ENCODE measurements at places on chromosomes 3 and 15.

DNA sequence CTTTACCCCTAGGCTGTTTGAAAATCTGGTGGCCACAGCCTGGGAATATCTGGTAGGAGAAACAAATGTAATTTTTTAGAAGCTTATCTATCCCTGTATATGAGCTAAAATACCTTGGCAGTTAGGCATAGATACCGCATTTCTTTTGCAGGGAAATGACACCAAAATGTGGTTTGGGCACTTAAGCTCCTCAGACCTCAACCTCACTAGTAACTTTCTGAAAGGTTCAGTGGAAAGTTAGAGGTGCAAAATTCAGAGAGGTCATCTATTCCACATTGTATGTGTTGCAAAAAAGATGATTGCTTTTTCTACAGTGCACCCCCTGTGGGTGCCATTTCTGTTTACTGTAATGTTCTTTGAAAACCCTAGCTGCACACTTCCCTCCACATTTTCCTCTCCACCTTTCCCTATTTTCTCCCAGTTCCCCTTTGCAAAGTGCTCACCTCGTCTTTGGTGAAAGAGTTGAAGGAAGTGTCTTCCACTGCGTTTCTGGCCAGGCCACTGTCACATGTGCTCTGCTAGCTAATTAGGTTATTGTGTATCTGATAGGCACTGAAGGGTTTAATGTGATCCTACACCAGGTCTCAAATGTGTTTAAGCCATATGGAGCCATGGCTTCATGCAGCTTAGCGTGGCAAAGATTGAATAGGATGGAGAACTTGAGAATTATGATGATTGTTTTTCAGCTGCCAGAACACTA is 1.3 kb downstream of the SACM1L start:
- DNase-seq = peak; percentile 30

- DNase-seq = no peak
These were observed 345.7 kb upstream of the SATB1 start for GRCh38 chr3:18770800-18771199.

DNA sequence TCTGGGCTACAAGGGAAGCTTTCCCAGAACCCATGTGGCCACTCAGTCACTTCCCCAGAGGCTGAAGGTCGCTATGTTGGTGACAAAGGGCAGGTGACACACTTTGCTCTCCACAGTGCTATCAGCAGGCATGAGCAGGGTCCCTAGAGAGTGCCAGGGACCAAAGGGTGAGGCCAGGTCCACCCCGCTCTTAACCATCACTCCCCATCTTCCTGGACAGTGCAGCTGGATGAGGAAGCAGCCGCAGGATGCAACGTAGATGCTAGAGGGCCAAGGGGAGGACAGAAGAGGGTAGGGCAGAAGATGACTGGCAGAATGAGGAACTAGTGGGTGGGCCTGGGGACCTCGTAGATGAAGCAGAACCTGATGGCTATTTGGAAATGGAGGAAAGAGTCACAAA is 13.6 kb upstream of the LTF start:
- DNase-seq = no peak

DNA sequence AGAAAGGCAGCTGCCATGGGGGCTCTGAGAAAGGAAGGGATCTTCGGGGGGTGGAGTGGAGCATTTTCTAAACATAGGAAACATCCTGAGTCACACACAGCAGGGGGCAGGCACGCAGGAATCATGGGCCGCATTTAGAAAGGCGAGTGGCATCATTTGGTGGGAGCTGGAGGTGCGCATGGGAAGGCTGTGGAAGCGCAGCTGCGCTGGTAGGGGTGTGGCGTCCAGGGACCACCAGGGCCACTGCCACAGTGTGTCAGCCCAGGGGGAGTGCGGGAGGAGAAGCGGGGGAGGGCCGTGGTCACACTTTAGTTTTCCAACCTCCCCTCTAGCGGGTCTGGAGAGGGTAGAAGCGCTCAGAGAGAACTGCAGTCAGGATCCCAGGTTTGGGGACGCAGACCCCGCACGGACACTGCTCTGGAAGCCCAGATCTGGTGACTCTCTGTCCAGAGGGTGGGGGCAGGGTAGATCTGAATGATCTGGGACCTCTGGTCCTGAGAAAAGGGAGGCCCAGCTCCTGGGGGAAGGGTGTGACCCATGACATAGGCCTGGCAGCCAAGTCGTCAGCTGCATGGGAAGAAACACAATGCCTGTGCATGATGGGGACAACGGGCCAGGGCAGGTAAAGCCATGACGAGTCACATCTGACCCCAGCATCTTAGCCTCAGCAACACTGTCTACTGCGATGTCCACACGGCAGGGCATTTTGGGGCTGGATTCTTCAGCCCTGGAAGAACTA is 88.0 kb upstream of the IQSEC1 start:
- DNase-seq = no peak

- no peak for DNase-seq
These were observed 22.4 kb upstream of the RGMA start for GRCh38 chr15:93111451-93111850.

- DNase-seq = peak; percentile 81
These were observed 481 bp downstream of the MASP1 start for GRCh38 chr3:187291001-187291511.

DNA sequence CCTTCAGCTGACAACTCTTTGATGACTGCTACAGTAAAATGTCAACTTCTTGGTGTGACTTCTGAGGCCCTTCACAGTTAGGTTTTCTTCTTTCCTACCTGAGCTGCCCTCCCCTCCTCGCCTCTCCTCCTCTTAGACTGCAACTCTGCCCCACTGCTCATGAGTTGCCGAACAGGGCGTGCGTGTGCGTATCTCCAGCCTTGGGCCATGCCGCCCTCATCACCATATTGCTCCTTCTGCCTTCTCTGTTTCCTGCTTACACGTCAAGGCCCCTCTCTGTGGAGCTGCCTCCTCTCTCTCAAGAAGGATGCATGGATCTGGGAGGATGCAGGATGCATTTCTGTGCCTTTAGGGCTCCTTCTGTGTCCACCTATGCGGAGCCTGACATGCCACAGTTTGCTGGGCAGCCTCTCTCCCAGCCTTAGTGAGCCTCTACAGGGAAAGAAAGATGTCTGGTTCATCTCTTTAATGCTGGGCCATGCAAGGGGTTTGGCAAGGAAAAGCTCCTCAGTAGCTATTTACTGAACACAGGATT is 205.9 kb downstream of the RPLP1 start:
- no peak for DNase-seq

- no peak for DNase-seq
These were observed 229.8 kb downstream of the TBL1XR1 start for GRCh38 chr3:176967522-176967921.

DNA sequence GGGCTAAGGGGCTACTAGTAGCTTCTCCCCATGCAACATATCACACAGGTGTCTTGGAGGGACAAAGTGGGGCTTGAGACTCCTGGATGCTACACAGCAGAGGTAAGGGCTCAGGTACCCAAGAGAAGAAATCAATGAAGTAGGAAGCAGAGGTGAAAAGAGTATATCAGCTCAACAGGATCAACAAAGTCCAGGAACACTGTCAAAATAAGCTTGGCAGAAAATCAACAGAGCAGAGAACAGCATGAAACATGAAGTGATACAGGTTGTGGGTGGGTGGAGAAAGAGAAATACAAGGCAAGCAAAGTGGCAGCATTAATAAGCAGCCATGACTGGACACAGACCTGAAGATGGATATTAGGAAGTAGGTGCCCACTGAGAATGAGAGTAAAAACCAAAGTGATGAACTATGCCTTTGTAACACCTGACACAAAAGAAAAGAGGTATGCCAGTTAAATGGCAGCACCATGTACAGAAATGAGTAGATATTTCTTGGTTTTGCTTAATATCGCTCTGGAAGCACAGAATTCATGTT is 637.4 kb downstream of the FHIT start:
- no peak for DNase-seq

DNA sequence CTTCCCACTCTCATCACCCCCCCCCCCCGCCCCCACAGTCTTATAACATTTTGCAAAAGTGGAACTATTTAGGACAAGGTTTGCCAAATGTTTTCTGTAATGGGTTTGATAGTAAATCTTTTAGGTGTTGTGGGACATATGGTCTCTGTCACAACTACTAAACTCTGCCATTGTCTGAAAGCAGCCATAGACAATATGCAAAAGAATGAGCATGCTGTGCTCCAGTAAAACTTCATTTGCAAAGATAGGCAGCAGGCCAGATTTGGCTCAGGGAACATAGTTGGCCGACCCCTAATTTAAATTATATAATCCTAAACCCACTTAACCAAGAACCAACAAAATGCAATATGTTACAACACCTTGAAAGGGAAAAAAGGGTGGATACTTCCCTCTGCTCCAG is 46.4 kb downstream of the TIPARP start:
- no peak for DNase-seq

- DNase-seq = no peak
These were observed 798.7 kb downstream of the DIPK2A start for GRCh38 chr3:144770281-144770680.

- DNase-seq = no peak
These were observed 3.9 kb upstream of the PSTPIP1 start for GRCh38 chr15:76991048-76991447.

DNA sequence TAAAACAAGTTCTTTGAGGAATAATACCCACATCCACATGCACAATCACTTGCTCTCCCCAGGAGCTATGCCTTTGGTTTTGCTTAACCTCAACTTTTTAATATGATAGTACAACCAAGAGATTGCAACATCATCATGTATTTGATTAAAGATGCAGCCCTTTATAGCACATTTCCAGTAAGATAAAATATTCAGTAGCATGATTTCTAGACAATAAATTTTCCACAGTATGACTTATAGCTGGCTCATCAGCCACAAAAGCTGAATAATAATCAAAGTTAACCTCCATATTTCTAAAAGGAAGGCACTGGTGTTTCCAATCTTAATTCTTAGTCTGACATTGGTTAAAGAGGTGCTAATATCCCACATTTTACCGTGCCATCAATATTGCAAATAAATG is 622.5 kb downstream of the TBL1XR1 start:
- no peak for DNase-seq

GRCh38 chr3:132014105-132014504 is 20.7 kb downstream of the CPNE4 start:
- DNase-seq = no peak

DNA sequence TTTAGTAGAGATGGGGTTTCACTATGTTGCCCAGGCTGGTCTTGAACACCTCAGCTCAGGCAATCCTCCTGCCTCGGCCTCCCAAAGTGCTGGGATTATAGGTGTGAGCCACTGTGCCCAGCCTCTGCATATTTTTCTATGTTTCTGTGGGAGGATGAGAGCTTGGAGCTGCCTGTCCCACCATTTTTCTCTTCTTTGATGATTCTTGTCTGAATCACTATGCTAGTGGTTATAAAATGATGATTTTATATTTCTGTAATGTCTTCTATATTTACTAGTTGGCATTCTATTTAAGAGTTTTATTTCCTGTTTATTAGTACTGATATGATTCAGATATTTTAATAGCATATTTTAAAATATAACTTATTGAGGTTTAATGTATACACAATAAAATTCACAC is 69.7 kb downstream of the CHCHD6 start:
- no peak for DNase-seq

GRCh38 chr3:123365450-123366143 is 83.3 kb downstream of the ADCY5 start:
- peak; percentile 14 for DNase-seq

DNA sequence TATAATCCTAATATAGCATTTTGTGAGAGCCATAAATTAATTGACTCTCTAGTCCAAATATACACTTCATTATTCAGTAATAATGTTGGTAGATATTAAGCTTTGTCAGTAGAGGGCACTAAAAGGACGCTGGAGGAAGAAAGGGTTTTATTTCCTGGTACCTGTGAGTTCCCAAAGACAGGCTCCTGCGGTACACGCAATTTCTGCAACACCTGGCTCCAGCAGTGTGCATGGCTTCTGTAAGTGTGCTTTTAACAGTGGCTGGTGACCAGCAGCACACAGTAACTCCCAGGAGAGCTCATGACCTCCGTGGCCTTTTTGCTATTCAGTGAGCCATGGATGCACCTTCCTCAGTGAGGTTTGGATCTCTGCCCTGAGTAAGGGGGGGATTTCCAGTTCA is 338.3 kb upstream of the ZNF385D start:
- peak; percentile 11 for DNase-seq

DNA sequence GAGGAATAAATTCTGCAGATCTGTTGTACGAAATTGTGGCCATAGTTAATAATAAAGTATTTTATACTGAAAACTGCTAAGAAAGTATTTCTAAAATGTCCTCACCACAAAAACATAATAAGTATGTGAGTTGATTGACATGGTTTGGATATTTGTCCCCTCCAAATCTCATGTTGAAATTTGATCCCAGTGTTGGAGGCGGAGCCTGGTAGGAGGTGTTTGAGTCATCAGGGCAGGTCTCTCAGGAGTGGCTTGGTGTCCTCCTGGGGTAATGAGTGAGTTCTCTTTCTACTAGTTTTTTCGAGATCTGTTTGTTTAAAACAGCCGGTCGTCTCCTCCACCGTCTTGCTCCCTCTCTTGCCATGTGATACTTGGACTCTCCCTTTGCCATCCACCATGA is 424.1 kb upstream of the KCNMB2 start:
- no peak for DNase-seq

DNA sequence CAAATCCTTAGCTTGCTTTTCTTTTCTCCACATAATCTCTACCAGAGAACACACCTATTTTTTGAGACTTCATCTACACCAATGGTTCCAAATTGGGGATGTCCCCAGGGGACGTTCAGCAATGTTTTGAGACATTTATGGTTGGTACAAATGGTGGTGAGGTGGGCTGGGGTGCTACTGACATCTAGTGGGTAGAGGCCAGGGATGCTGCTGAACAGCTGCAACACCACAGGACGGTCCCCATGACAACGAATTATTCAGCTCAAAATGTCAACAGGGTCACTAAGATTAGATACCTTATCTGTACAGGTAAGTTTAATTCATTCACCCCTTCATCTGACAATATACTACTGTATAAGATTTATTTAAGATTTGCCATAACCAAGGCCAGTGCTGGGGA is 14.4 kb downstream of the GK5 start:
- peak; percentile 5 for DNase-seq

- DNase-seq = peak; percentile 45
These were observed 526.8 kb upstream of the TBL1XR1 start for GRCh38 chr3:177724020-177724638.

- no peak for DNase-seq
These were observed 112.6 kb upstream of the ALCAM start for GRCh38 chr3:105254154-105254553.

- DNase-seq = peak; percentile 54
These were observed 55.4 kb downstream of the CCNL1 start for GRCh38 chr3:157104521-157104920.
